ENCODE measurements at places on chromosomes 4 and X. TPM values are rescaled to one million over a fixed set of nuclear protein-coding genes. Genes with fewer than 3 reads are reported as not detected.

Gene TIGD2
- 6.5 TPM for total RNA-seq

Gene FHDC1
- total RNA-seq = 3.6 TPM

Gene VCX2
- not detected for total RNA-seq

Gene ATP1B4
- total RNA-seq = 298 TPM

Gene GASK1B
- 39.7 TPM for total RNA-seq

Gene NAA11
- 0.13 TPM for total RNA-seq

Gene TCEAL2
- 1.8 TPM for total RNA-seq

All from muscle of leg (tissue), 16 donors.